Stimulated activated CD8-positive, alpha-beta memory T cell treated with anti-CD3 and anti-CD28 coated beads, Interleukin-15, amount 100 ng/mL, for 48 hours (primary cell): ENCODE measurements at places on chromosomes 6 and 20.
A peak's percentile ranks its signal among the peaks of the same experiment; 100 is the strongest.

GRCh38 chr20:24942679-24943078 is 6.4 kb upstream of the CST7 start:
- no peak for DNase-seq

GRCh38 chr20:7806831-7807230 is 133.4 kb downstream of the HAO1 start:
- no peak for DNase-seq

GRCh38 chr6:158461954-158462353 is 97.9 kb upstream of the TMEM181 start:
- no peak for DNase-seq

DNA sequence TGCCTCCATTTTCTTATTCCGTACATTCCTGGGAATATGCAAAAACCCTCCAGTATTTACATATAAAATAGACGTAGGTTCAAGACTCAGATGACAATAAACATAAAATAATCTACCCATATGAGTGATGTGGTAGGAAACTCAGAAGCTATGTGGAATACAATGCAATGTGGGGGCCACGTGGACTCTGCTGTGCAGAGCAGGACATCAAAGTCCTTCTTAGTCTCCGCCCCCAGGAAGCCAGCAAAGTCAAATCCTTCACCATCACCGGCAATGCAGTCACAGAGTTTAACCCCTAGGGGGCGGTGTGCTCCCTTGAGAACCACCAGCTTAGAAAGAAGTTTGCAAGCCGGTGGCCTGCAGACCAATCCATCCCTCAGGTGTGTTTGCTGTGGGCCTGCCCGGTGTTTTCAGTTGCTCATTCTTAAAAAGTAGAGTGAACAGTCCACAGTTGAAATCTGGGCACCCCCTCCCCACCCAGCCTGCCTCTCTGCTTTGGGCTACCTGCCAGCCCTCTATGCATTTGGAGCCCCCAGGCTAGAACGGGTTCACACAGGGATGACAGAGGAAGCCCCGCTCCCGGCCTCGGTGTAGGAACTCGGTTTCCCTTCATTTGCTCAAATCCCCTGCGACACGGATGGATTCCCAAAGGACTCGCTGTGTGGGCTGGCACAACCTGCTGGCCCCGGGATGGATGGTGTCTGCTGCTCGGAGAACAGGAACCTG is 59.9 kb downstream of the SULF2 start:
- DNase-seq: peak; percentile 70

DNA sequence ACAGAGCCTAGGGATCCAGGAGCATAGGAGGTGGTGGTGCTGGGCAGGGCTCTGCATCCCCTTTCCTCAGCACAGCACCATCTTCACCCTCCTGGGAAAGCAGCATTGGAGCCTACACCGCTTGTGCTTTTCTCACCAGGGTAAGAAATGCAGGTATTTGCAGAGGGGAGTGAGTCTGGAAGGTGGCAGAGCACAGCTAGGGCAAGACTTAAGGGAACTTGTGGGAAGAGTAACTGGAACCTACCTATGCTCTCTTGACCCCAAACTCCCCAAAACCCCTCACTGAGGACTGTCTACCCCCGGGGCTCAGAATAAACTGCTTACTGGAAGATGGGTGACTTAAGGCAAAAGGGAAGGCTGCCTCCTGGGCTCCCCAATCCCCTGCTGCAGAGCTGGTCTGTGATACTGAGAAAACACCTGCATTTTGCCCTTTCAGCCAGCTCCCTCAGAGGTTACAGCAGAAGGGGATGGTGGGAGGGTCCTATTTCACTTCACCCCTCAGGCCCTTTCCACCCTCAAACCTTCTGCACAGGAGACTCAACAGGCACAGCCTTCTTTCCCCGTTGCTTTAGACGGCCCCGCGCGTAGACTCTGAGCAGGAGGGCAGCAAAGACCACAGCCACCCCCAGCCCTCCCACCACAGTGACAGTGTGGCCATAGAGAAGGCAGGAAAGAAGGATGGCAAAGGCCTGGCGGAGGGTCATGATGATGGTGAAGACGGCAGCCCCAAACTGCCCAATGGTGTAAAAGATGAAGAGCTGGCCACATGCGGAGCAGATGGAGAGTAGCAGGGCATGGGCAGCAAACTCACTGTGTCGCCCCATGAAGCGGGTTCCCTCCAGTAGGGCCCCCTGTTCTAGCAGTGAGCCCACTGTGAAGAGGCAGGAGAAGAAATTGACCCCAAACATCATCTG is 2.9 kb downstream of the SLC35B2 start:
- DNase-seq: no peak

DNA sequence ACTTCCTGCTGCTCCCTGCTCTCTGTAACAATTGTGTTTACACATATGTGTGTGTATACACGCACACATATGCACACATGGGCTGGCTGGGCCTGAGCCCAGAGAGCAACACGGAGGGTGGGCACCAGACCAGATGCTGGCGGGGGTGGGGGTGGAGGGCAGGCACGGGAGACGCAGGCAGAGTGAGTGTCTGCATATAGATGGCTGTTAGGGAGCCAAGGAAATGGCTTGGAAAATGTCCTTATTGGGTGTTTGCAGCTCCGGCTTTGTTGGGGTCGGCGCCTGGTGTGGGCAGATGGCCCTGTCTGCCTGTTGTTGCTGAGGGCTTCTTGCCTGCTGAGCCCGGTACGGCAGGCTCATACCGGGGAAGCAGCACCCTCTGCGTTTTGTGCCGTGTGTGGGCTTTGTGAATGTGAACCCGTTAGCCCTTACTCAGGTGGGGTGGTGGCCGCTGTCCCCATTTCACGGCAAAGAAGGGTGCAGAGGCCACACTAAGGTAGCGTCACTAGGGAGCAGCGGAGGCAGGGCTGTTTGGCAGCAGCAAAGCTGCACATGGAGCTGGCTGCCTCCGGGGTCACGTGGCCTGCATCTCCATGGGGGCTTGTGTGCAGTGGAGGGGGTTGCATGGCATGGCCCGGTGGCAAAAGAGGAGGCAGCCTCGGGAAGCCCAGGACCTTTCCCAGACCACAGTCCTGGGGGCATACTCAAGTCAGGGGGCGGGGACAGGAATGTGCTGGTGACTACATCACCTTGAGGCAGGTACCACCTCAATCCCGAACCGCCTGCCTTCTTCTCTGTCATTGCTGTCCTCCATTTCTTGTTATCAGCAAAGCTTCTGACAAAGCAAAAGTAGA is 47.4 kb upstream of the SRF start:
- DNase-seq: no peak

- DNase-seq: no peak
Measured at GRCh38 chr20:22387452-22387851, 196.9 kb downstream of the FOXA2 start.

GRCh38 chr6:25034431-25034921 is 98.7 kb upstream of the RIPOR2 start:
- no peak for DNase-seq

DNA sequence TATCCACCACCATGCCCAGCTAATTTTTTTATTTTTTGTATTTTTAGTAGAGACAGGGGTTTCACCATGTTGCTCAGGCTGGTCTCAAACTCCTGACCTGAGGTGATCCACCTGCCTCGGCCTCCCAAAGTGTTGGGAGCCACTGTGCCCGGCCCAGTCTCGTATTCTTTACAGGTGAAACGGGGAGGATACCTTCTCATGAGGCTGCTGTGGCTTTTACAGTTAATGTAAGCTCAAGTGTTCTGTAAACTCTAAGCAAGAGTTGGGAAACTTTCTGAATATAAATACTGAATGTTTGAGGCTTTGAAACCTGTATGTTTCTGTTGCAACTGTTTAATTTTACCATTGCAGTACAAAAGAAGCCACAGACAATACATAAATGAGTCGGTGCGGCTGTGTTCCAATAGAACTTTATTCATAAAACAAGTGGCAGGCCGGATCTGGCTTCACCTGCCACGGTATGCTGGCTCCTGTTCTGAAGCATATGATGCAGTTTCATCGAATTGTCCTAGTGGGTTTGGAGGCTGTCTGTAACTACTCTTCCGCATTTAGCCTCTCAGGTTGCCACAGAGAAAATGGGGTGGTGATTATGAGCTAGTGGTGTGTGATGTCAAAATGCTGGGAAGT is 192.5 kb upstream of the ZFP64 start:
- no peak for DNase-seq

GRCh38 chr6:25675167-25675566 is 23.2 kb downstream of the SCGN start:
- DNase-seq: no peak

- DNase-seq: no peak
Measured at GRCh38 chr6:161233986-161234661, 39.7 kb downstream of the AGPAT4 start.

DNA sequence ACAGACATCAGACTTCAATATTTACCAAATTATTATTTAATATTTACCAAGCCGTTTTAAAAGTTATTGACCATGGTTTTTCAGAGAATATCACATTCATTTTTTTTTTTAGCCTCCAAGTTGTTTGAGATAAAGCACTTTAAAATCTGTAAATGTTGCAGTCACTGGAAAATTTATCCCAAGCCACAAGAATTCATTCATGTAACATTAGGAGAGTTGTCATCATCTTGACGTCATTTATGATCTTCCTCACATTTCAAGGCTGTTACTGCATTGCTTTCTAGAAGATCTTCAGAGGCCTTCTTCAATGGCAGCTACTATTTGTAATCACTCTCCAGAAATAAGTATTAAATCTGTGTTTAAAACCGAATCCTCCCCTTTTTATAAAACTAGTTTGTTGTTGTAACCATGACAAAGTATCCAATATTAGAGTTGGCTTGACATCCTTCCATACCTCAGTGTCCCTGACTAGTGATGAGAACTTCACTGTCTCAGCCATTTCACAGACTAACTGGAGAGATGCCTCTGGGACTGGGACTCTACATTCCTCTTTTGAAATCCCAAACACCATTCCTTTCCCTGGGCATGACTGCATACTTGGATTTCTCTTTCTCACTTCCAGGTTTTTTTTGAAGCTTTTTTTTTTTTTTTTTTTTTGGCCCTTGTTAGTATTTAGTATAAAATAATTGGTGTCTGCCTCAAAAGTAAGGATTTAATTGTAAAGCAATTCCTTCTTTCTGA is 100.1 kb downstream of the ZFAND3 start:
- no peak for DNase-seq

DNA sequence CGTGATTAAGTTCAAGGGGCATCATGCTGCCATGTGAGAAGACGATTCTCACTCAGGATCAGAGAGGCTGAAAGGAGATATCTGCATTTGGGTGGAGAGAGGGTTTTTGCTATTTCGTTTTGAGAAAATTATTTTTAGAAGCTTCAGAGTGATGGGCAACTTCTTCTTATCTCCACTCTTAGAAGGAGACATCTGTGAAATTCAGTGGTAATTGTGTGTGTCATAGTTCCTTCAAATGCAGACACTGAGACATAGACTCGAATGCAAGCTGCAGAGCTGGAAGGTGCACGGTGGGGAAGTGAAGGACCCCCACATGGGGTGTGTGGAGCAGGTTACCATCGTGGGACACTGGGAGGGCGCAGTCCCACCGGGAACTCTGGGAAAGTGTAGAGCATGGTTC is 116.8 kb downstream of the PRND start:
- DNase-seq: no peak
